Hepatic stellate cell (primary cell): ENCODE measurements at places on chromosomes 3 and 15.
A peak's percentile ranks its signal among the peaks of the same experiment; 100 is the strongest.

GRCh38 chr15:74497584-74497983 lies 36.6 kb upstream of the UBL7 start:
- no peak for DNase-seq

DNA sequence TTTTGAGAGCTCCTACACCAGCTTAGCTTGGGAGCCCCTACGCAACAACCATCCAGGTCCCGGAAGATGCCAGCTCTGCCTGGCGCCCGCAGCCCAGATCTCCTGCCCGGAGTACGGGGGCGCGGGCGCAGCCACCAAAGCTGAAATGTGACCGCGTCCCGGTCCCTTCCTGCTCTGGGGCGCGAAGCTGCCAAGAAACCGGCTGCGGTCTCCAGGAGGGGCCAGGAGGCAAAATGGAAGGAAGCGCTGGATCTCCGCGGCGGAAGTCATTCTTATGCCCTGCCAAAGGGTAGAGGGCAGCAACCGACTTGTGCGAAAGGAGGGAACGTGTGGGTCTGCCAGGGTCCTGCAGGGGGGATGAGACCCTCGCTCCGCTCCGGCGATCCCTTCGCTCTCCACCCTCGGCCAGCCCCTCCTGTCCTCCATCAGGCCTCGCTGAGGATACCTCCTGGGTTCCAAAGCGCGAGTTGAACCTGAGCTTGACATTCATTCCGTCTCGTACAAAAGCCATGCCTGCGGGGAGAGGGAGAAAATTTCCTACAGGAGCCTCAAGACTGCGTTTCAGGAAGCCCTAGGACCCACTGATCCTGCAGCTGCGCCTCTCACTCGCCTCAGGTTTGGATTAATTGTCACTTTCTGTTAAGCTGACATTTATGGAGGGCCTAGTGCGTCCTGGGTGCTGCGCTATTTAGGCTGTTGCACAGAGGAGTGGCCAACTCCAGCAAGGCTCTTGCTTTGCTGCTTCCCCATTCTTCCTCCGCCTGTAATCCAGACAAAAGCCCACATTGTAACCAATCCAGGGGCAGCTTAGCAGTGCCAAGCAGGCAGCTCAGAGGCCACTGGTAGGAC lies 98.3 kb upstream of the VGLL3 start:
- DNase-seq: peak; percentile 25

DNA sequence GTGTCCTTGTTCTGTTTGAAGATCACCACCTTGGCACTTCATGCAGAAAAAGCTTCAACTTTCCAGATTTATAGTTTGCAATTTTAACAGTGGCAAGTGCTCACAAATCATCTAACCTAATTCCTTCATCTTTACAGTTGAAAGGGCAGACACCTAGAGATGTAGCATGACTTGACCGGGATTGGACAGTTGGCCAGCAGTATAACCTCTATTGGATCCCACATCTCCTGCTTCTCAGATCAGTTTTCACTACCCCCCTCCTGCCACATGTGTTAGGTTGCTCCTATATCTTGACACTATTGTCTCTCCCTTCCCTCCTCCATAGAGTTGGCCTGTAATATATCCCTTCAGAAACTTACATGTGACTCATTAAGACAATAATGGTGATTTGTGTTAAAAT lies 206.0 kb upstream of the SEMA6D start:
- DNase-seq: no peak

- DNase-seq: peak; percentile 24
These were observed 594.4 kb downstream of the FOXP1 start for GRCh38 chr3:70989174-70989573.

DNA sequence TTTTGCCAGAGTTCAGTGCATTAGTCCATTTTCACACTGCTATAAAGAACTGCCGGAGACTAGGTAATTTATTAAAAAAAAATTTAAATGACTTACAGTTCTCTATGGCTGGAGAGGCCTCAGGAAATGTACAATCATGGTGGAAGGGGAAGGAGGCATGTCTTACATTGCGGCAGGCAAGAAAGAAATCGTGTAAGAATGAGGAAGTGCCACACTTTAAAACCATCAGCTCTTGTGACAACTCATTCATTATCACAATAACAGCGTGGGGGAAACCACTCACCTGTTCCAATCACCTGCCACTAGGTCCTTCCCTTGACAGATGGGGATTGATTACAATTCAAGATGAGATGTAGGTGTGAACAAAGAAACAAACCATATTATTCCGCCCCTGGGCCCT lies 1361.4 kb downstream of the NSUN3 start:
- no peak for DNase-seq
